ENCODE measurements at places on chromosomes 1 and 21. TPM values are rescaled to one million over a fixed set of nuclear protein-coding genes. Genes with fewer than 3 reads are reported as not detected.

DNA sequence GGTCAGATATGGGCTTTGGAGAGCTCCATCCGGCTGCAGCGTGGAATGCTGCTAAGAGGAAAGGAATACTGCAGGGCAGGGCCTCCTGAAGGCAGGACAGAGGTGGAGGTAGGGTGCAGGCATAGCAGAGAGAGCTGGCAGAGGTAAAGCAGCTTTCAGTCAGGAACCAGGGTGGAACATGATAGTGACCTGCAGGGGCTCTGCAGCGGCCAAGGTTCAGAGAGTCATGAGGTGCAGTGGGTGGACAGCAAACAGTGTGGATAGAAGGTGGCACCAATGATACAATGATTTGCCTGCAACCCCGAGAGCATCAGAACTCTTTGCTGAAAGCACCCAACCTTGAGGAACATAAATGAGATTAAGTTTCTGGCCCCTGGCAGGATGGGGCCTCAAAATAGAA is 119.3 kb downstream of the BEND5 start:
- no peak for DNase-seq

DNA sequence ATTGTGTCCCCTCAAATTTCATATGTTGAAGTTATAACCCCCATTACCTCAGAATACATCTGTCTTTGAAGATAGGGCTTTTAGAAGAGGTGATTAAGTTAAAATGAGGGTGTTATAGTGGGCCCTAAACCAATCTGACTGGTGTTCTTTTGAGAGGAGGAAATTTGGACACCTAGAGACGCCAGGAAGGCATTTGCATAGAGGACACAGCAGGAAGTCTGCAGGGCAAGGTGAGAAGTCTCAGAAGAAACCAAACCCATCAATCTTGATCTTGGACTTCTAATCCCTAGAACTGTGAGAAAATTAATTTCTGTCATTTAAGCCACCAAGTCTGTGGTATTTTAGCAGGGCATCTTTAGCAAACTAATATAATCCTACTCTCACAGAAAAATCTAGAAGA is 13.0 kb downstream of the GOLPH3L start:
- DNase-seq = no peak

- no peak for DNase-seq
Measured at GRCh38 chr1:51214615-51215131, 21.4 kb upstream of the RNF11 start.

DNA sequence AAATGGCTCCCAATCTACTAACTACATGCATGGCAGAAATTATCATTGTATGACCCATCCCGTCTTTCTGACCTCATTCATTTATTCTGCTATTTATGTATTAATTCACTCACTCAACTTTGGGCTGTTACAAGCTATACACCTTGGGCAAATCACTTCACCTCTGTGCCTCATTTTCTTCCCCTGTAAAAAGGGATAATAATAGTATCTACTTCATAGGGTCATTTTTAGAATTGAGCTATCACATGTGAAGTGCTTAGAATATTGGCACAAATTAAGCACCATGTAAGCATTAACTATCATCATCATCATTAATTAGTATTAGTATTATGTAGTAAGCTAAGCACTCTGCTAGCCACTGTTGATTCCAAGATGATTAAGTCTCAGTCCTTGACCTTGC is 52.1 kb downstream of the NMNAT2 start:
- DNase-seq = no peak

- no peak for DNase-seq
Measured at GRCh38 chr1:234315091-234315541, 58.1 kb upstream of the COA6 start.

DNA sequence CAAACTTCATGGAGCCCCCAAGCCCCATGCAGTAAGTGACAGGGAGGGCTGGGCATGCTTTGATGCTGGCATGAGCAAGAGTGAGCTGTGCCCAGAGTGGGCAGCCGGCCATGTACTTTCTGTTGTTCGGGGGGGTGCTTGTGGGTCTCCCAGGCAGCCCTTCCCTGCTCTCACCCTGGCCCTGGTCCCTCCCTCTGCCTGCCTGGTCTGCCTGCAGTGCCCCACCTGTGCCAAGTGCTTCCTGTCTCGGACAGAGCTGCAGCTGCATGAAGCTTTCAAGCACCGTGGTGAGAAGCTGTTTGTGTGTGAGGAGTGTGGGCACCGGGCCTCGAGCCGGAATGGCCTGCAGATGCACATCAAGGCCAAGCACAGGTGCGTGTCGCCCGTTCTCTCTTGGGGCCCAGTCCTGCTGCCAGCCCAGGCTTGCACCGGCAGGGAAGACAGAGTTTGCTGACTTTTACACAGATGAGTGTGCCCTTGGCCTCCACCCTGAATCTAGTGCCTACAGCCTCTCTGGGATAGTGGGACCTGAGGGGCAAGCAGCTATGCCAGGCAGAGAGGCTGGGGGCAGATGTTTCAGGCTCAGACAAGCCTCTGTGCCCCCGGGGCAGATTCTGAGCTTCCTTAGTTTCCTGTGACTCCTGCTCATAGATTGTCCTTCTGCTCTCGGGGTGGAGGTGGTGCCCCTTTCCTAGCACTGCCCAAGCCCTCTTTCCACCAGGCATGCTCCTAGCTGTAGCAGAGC is 7.6 kb downstream of the ZBTB48 start:
- DNase-seq = no peak

GRCh38 chr1:46546210-46546609 is 5.2 kb downstream of the KNCN start:
- peak; percentile 25 for DNase-seq

DNA sequence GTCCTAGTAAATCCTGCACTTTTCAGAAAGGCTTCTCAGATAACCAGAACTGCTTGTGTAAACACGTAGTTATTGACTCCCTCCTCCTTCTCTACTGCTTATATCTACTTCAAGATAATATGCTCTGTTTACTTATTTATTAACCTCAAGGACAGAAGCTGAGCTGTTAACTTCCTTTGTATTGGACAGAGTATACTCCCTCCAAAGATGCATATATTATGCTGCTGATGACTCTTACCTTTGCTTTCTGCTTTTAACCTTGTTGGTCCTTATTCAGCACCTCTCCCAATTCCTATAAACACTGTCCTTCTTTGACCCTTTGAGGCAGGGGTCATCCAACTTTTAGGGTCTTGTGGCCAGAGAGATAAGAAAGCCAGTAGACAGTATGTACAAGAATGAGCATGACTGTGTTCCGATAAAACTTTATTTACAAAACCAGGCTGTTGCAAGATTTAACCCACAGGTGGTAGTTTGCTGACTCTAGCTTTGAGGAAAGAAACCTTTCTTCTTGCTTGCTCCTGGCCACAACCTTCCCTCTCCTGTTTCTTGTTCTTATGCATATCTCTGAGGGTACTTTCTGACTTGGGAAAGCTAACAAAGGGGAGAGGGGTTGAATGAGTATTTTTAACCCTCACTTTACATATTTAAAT is 4.9 kb downstream of the TPM3 start:
- no peak for DNase-seq

DNA sequence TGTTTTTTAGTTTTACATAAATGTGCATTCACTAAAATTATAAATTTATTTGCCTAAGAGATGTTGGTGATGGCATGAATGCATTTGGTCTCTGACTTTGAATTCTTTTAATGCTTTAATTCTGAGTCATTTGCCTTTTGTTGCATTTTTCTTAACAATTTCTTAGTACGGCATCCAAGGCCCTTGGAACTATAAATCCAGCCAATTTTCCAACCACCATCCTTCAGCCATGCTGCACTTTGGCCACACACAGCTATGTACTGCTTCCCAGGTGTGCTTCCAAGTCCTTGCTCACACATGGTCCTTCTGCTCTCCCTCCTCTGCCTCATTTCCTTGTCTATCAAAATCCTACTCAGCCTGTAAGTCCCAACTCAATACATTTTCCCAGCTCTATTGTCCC is 161.0 kb downstream of the DHRS3 start:
- no peak for DNase-seq

DNA sequence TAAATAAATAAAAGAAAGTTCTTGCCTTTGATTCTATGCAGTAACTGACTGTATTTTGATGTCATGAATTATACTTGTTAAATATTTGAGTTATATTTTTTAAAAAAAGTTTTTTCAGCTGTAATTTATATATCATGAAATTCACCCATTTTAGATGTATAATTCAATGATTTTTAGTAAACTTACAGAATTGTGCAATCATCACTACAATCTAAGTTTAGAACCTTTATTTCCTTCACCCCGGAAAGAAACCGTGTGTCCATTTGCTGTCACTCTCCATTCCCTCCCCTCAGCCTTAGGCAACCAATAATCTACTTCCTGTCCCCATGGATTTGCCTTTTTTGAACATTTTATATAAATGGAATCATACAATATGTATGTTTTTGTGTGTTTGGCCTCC is 32.5 kb upstream of the DISC1 start:
- no peak for DNase-seq

- no peak for DNase-seq
Measured at GRCh38 chr1:54989473-54989872, 9.0 kb downstream of the TMEM61 start.

GRCh38 chr1:17502326-17502778 is 37.1 kb upstream of the ARHGEF10L start:
- peak; percentile 95 for DNase-seq

DNA sequence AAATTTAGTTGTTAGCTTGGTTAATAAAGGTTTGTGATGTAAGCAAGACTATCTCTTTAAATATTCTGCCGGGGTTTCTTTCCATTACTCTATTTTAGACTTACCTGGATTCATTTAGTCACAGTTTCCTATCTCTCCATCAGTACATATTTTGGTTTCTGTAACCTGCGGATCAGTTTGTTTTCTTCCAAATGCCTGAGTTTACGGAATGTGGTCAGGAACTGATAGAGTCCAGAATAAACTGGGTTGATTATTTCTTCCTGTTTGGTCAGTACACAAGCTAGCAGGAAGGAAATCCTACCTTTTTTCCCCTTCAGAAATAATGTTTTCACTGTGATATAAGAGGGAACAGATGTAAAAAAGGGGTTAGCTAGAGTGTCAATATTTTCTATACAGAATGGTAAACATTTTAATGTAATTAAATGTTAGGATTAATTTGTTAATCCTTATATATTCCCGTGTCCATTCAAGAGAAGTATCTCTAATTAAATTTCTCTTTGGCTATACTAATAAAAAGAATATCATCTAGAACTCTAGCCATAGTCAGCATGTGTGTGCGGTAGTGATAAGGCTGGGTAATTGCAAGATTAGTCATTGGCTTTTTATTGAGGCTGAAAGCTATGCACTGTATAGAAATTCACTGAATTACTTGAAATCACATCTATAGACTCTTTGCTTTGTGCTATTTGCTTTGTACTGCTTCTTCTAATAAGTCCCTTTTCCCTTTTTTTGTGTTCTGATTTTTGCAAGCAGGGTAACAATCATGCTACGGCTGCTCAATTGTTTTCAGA is 144.7 kb upstream of the ADGRL4 start:
- DNase-seq = no peak

DNA sequence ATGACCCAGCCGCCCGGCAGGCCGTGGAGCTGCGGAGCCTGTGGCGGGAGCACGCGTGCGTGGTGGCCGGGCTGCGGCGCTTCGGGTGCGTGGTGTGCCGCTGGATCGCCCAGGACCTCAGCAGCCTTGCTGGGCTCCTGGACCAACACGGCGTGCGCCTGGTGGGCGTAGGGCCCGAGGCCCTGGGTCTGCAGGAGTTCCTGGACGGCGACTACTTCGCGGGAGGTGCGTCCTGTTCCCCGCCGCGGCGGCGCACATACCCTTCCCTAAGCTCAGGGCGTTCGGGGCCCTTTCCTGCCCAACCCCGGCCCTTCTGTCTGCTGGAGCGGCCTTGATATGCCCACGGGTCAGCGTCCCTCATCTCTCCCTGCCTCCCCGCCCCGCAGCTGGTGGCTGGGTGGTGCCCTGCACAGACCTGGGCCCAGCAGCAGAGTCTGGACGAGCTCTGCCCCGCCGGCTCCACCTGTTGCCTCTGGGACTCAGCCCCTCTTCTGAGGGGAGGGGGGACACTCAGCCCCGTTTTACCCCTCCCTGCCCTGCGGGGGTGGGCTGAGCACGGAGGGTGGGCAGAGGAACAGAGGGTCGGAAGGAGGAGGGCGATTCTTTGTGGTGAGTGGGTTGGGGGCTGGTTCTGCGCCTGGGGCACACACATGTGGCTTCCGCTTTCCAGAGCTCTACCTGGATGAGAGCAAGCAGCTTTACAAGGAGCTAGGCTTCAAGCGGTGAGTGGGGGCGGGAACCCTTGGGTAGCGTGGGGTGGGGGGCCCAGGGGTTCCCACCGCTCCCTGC is 688 bp downstream of the PRXL2B start:
- no peak for DNase-seq

GRCh38 chr1:153527683-153528040 is 8.1 kb downstream of the S100A6 start:
- no peak for DNase-seq

DNA sequence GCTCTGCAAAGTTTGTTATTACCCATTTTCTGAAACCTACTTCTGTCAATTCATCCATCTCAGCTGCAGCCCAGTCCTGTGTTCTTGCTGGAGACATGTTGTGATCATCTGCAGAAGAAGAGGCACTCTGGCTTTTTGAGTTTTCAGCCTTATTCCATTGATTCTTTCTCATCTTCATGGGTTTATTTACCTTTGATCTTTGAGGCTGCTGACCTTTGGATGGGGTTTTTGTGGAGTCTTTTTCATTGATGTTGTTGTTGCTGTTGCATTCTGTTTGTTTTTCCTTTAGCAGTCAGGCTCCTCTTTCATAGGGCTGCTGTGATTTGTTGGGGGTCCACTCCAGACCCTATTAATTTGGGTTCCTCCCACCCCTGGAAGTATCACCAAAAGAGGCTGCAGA is 164.3 kb downstream of the FCRL5 start:
- DNase-seq = no peak

DNA sequence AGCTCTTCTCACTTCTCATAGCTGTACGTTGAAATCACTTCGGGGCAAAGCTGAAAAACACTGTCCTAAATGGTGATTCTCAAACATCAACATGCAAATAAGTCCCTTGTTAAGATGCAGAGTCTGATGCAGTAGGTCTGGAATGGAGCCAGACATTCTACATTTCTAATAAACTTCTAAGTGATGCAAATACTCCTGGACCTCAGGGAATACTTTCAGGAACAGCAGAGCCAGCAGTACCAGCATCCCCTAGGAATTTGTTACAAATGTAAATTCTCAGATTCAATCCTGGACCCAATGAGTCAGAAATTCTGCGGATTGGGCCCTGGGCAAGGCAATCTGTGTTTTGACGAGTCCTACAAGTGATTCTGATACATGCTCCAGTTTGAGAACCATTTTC is 152.3 kb downstream of the PCNX2 start:
- no peak for DNase-seq

Gene SYT14
- not detected for total RNA-seq

Gene RIPPLY3
- total RNA-seq = not detected

Gene PTGER3
- 23.1 TPM for total RNA-seq

Gene EXO1
- total RNA-seq = 0.29 TPM

Gene PTGFR
- total RNA-seq = 9.5 TPM

Gene LAMC1
- total RNA-seq = 254 TPM

Gene SPRR2A
- not detected for total RNA-seq

Gene IL20
- total RNA-seq = not detected

Gene FAM72B
- total RNA-seq = 0.57 TPM

Gene TESK2
- 2.8 TPM for total RNA-seq

Gene LIN28A
- not detected for total RNA-seq
